Suppressor macrophage (primary cell): ENCODE measurements at places on chromosomes 1 and 21.
A peak's percentile ranks its signal among the peaks of the same experiment; 100 is the strongest.

DNA sequence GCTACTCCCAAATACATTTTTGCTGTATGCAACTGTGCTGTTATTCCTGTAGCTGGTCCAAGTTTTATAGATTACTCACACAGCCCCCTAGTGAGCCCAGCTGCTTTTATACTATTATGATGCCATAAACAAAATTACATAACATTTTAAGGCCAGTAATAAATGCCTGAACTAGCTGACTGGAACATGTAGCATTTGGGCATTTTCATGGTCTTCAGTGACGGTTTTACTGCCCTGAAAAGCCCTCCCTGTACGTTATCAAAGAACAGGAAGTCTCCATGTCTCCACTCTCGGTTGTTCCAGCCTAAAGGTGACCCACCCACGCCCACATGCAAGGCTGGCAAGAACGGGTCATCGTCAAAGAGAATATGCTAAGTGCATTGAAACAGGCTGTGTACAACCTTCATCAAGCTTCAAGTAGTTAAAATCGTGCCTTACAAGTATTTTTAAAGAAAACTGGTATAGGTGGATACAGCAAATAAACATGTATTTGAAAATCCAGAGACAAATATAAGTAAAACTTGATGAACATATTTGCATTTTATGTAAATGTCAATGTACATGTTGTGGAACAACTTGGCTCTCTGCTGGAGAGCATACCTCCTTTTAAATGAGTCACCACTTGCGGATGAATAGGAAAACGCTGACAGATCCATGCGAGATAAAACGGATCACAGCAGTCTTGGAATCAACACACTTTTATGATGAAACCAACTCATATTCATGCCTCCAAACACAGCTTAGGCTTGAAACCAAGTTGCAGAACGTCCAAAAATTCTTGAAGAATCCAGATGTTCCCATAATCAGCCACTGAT lies 520.5 kb downstream of the SMYD3 start:
- DNase-seq, result no peak

- DNase-seq, result no peak
Observed at GRCh38 chr21:46435786-46436227, 22.9 kb upstream of the DIP2A start.

GRCh38 chr1:53176452-53177208 lies 20.0 kb upstream of the CPT2 start:
- no peak for DNase-seq

GRCh38 chr1:153465811-153466636 lies 5.6 kb upstream of the S100A7 start:
- peak; percentile 72 for DNase-seq

GRCh38 chr1:1894354-1895059 lies 3.6 kb upstream of the GNB1 start:
- no peak for DNase-seq

- no peak for DNase-seq
Observed at GRCh38 chr1:189804352-189804751, 673.3 kb downstream of the BRINP3 start.

GRCh38 chr1:156480411-156481192 lies 20.0 kb downstream of the MEF2D start:
- DNase-seq, result peak; percentile 85
